HepG2 (cell line): ENCODE measurements at places on chromosomes 6 and 20. TPM values are rescaled to one million over a fixed set of nuclear protein-coding genes. Genes with fewer than 3 reads are reported as not detected.
A peak's percentile ranks its signal among the peaks of the same experiment; 100 is the strongest.

Gene KIF13A
- 37.2 and 48.3 TPM in 2 replicates for total RNA-seq

DNA sequence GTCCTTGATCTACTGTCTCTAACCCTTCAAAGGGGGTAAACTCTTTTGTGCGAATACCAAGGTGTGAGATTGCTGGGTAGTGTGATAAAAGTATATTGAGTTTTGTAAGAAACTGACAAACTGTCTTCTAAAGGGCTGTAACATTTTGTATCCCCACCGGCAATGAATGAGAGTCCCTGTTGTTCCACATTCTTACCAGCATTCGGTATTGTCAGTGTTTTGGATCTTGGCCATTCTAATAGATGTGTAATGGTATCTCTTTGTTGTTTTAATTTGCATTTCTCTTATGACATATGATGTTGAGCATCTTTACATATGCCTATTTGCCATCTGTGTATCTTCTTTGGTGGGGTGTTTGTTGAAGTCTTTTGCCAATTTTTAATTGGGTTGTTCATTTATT is 1090.7 kb downstream of the KIF16B start:
- no peak for DNase-seq

DNA sequence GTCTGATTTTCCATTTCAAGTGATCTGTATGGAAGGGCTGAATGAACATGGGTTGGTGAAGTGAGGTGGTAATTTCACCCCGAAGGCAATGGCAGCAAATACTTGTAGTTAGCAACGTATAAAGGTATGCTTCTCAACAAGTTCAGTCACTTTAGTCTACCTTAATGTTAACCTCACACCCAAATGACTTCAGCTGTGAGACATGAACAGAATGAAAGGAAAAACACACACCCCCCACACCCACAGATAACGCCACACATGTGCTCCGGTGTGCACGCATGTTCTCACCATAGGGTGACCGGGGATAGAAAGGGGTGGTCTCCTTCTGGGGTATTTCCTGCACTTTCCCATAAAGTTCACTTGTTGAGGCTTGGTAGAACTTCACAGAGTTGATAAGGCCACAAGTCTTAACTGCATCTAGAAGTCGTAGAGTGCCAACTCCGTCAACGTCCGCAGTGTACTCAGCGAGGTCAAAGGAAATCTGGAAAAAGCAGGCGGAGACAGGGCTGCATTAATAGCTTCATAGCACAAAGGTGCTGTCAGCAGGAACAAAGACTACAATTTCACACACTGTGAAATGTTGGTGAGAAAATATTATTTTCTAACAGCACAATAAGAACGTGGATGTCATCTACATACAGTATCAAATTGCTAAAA is 284.8 kb downstream of the GMDS start:
- no peak for DNase-seq

- DNase-seq: no peak
Measured at GRCh38 chr6:90820436-90820835, 233.6 kb upstream of the MAP3K7 start.

Gene OR2B6
- not detected in 2 replicates for total RNA-seq

GRCh38 chr6:157151029-157151428 is 172.3 kb downstream of the TMEM242 start:
- DNase-seq: no peak

GRCh38 chr6:39937686-39938333 is 3.5 kb upstream of the MOCS1 start:
- DNase-seq: no peak

Gene BPIFB2
- total RNA-seq: 27.4 and 54.5 TPM in 2 replicates

DNA sequence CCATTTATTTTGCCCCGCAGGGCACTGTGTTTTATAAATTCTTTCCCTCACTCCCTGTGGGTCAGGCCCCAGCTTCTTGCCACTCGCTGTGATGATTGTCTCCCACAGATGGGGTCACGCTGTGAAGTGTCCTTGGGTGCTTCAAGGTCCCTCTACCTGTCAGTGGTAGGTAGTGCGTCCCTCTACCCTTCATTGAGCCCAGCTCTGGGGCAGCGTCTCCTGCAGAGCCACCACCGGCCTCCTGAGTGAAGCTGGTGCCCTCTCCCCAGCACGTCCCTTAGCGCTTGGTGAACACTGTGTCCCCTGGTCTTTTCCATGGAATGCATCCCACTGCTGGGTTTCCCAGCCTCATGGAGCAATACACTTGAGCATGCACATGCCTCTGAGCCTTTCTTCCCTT is 108.2 kb downstream of the NRN1 start:
- DNase-seq: no peak

DNA sequence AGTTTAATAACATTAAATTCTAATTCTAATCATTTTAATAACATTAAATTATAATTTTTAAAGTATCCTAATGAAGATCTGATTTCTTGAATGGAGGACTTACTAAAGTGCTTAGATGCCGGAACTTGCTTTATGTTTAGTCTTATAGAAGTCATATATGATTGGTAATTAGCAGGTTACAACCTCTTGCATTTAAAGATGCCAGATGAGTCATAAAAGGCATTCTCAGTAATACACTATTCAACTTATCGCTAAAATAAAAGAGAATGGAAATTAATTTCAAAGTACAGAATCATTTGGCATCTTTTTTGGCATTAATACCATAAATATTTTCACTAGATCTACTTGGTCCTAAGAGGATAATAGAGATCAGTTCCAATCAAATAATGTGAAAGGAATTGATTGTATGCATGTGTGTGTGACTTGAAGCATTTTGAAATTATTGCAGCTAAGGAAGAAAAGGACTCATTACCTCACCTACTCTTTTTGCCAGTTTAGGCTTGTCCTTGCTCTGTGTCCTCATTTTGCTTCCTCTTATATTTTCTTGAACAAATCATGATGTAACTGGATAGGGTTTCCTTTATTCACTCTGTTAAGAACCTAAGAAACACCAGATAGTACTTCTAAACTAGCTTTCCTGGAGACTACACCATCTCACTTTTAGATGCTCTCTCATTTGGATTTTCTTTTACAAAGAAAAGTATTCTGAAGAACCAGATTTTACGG is 2.7 kb downstream of the COL21A1 start:
- DNase-seq: no peak

DNA sequence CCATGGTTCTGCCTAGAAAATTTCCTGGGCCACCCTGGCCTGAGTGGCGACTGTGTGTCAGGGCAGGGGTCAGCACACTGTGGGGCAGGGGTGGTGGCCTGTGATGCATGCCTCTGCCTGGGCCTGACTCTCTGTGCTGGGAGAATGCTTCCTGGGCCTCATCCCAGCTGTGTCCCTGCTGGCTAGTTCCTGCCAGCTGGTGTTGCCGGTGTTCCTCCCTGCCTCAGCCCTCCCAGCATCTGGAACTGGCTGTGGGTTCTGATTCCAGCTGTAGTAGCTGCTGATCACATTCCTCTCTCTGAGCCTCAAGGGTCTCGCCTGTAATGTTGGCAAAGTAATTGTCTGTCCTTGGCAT is 101.5 kb downstream of the SYCP2 start:
- DNase-seq: no peak

DNA sequence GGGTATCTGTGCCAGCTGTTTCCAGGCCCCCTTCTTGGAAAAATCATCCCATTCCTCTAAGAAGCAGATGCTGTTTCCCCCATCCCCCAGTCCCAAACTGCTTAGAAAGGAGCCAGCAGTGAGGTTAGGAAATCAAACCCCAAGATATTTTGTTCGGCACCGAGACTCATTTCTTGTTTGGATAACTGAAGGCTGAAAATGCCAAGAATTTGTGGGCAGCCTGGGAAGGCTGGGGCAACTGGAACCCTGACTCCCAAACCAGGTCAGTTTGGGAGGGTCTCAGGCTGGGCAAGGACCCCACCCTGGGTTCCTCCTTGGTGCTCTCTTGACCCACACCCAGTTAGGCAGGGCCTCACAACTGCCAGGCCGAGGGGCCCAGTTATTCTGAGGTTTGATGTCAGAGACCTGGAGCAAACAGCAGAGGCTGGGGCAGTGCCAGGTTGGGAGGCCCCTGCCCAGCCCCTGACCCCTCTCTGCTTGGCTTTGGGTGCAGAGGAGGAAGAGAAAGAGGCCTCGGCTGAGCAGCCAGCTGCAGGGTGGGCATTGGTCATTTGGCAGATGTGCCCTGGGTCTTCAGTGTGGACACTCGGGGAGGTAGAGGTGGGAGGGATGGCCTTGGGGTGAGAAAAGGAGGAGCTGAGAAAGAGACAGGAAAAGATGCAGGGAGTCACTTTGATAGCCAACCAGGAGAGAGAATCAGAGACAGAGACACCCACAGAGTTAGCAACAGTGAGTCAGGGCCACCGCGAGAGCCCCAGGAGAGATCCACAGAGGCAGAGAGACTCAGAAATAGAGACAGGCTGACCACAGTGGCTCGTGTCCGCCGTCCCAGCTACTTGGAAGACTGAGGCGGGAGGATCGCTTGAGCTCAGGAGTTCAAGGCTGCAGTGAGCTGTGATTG is 5.0 kb downstream of the ANGPT4 start:
- no peak for DNase-seq

Gene NQO2
- total RNA-seq: 56.5 and 63.0 TPM in 2 replicates

GRCh38 chr6:157885211-157885788 is 62.3 kb downstream of the SNX9 start:
- DNase-seq: no peak

GRCh38 chr6:116280161-116280932 is 617 bp upstream of the TSPYL1 start:
- DNase-seq: no peak

DNA sequence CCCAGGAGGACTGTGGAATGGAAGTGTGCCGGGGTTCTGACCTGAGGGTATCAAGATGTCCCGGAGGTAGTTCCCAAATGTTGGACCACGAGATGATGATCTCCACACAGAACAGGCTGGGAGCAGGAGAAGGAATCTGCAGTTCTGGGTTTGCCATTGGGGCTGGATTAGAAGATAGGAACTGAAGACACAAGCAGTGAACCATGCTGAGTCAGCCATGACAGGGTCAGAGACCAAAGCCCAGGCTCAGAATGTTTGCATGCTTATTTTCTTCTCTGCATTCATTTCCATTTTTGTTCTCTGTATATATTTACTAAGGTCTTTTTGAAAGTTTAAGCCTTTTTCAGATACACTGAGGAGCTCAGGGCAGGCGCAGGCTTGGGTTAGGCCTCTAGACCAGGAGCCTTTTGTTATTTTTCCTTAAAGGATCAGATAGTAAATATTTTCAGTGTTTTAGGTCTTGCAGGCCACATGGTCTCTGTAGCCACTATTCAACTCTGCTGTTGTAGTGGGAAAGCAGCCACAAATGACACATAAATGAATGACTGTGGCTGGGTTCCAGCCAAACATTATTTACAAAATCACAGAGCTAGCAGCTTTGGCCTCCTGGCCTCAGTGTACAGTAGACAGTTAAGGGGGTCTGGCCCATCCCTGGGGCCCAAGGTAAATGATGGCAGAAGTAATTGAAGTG is 28.5 kb downstream of the SLC35D3 start:
- DNase-seq: no peak

Gene TNFRSF6B
- total RNA-seq: not detected in 2 replicates

DNA sequence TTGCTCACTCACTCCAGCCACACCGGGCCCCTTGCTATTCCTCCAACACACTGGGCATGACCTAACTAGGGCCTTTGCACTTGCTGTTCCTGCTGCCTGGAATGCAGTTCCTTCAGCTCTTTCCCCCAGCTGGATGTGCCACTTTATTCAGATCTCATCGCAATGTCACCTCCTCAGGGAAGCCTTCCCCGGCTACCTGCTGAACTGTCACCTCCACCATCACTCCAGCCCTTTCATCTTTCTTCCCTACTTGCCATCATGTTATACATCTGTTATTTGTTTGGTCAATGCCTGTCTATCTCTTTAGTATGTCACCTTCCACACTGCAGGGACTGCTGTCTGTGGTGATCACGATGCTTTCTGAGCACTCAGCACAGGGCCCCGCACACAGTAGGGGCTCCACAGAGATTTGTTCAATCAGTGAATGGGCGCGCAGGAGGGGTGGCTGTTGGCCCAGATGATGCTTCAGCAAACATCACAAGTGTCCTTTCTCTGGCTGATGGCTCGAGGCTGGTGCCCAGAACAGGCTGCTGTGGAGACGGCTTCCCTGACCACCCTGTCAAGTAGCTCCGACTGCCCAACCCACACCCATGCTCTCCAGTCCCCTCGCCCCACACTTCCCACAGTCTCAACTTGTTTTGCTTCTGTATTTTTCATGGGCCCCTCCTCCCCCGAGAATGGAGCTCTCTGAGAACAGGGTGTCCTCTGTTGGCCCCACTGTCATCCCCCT is 31.8 kb downstream of the CEBPB start:
- no peak for DNase-seq

DNA sequence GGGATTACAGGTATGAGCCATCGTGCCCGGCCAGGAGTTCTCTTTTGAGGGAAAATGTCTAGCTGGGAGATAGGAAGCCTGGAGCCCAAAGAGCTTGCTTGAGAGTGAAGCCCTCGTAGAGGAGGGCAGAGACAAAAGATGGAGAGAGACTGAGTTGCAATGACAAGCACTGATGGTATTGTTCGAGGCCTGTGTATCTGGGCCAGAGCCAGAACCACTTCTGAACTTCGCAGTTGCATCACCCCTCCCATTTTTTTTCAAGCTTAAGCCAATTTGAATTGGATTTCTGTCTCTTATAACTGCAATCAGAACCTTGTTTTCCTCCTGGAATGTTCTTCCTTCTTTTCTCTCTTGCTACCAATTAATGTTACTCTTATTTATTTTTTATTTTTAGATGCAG is 83.1 kb downstream of the KCNB1 start:
- DNase-seq: no peak

Gene HLA-DQA1
- total RNA-seq: not detected in 2 replicates

Gene DEFB119
- not detected in 2 replicates for total RNA-seq

GRCh38 chr20:36881888-36882287 is 6.0 kb downstream of the TLDC2 start:
- no peak for DNase-seq

- peak; percentile 59 for DNase-seq
Measured at GRCh38 chr6:28134015-28134414, 7.7 kb upstream of the ZKSCAN8 start.

DNA sequence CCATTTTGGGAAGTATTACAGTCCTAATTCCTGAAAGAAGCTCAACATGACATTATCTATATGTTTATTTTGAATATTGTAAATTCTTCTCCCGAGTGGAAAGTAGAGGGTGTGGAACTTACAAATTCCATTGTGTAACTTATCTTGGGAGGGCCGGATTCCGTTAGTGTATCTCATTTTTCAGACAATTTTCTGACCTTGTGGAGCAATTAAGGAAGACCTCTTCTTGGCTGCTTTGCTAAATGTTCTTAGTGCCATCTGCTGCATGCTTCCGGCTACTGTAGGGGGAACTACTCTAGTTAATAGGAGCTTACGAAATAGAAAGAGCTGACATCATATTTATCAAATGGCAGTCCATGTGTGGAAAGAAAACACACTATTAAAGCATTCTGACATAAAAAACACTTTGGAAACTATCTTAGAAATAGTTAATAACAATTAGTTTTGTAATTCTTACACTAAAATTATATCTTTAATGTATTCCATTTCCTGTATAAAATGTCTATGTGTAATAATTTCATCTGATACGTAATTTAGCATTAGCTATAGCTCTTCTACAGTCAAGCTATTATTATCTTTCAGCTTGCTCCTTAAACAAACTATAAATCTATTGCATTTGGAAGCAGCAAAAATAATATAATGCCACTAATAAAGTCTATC is 41.5 kb upstream of the KCNQ5 start:
- DNase-seq: peak; percentile 9

Gene KCNQ5
- not detected in 2 replicates for total RNA-seq

Gene GGTLC1
- not detected in 2 replicates for total RNA-seq
